ENCODE measurements at places on chromosomes 6 and 20.

- no peak for DNase-seq
These were observed 26.9 kb downstream of the CLVS2 start for GRCh38 chr6:123022975-123023374.

GRCh38 chr20:10537850-10538480 lies 102.9 kb downstream of the SLX4IP start:
- no peak for DNase-seq

DNA sequence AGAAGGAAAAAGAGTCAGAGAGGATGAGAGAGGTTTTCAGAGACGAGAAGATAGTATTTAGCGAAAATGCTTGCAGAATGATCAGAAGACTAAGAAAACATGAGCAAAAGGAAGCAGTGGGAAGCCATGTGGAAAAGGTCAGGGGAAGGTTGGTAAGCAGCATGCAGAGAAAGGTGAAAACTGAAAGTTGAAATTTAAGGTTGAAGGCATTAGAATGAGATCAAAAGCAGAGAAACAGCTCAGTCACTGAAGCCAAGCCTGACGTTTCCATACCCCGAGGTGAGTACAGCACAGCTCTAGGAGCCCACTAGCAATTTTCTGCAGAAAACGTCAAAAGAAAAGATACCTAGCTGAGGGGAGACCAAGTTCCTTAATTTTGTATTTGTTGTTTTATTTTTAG lies 19.1 kb upstream of the TFB1M start:
- no peak for DNase-seq

GRCh38 chr6:36793913-36794712 lies 45.1 kb downstream of the CPNE5 start:
- peak; percentile 91 for DNase-seq

GRCh38 chr6:39934131-39934757 lies at the start of gene MOCS1:
Gene MOCS1 (minus strand): TSS chr6:39934462. CDS start chr6:39934417, 45 bp downstream.
- peak; percentile 30 for DNase-seq

DNA sequence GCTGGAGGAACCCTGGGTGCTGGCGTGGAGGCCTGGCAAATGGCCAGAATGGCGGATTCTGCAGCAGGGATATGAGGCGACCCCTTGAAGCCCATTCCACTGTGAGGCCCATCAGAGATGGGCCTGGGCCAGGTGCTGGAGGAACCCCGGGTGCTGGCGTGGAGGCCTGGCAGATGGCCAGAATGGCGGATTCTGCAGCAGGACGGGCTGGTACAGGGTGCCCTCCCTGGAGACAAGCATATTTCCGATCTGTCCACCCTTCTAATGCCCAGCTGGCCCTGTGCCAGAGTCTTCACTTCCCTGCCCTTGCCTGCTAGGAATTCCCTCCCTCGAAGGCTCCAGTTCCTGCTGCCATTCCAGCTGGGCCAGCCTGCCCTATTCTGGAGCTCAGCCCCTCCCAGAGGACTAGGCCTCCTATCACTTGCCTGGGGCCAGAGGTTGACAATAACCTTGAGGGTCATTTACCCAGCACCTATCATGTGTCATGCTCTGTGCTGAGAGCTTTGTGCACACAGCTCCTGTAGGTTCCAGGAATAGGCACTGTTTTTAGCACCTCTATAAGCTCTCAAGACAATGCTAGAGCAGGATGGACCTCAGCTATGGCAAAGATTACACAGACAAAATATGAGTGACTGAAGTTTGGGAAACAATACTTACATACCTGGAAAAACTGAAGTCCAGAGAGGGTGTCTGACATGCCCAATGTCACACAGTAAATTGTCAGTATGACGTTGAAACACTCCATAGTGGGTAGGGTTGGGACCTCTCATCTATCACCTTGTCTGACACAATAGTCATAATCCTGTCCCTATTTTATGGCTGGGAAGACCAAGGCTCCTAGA lies 21.4 kb downstream of the SUN5 start:
- peak; percentile 100 for DNase-seq

GRCh38 chr6:4606016-4606415 lies 170.2 kb upstream of the CDYL start:
- no peak for DNase-seq

GRCh38 chr6:160070427-160070826 lies 51.2 kb upstream of the SLC22A1 start:
- DNase-seq = no peak

- DNase-seq = peak; percentile 30
These were observed 115.2 kb upstream of the NXT1 start for GRCh38 chr20:23235173-23236027.

DNA sequence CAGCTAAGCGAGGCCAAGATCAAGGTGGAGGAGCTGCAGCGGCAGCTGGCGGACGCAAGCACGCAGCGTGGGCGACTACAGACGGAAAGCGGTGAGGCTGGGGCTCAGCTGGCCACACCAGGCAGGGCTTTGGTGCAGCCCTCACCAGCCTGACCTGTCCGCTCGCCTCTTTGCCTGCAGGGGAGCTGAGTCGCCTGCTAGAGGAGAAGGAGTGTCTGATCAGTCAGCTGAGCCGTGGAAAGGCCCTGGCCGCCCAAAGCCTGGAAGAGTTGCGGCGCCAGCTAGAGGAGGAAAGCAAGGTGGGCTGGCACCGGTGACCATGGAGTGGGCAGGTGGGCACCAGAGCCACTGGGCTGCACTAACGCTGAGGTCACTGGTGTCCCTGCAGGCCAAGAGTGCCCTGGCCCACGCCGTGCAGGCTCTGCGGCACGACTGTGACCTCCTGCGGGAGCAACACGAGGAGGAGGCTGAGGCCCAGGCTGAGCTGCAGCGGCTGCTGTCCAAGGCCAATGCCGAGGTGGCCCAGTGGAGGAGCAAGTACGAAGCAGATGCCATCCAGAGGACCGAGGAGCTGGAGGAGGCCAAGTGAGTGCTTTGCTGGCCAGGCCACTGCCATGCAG lies 42.8 kb downstream of the MYH7B start:
- DNase-seq = peak; percentile 29

DNA sequence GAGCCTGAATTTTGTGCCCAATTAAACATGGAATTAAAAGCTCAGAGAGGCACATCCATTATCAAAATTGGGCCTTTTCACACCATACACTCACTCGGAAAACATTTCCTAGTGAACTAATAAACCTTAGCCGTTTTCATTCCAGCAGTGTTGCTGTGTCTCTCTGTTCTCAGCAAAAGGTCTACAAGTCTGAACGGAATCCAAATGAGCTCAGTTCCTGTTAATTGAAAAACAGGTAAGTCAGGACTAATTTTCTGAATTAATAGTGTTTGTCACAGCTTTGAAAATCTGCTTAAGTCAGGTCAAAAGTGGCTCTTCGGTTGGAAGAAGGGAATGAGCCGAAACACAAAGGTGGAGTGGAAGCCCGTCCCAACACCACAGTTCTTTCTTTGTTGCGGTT lies 163.3 kb upstream of the RALGAPA2 start:
- DNase-seq = no peak

- DNase-seq = no peak
These were observed 96.2 kb downstream of the OTOR start for GRCh38 chr20:16844406-16844805.

- DNase-seq = peak; percentile 21
These were observed 144.8 kb downstream of the DTNBP1 start for GRCh38 chr6:15518057-15518456.

DNA sequence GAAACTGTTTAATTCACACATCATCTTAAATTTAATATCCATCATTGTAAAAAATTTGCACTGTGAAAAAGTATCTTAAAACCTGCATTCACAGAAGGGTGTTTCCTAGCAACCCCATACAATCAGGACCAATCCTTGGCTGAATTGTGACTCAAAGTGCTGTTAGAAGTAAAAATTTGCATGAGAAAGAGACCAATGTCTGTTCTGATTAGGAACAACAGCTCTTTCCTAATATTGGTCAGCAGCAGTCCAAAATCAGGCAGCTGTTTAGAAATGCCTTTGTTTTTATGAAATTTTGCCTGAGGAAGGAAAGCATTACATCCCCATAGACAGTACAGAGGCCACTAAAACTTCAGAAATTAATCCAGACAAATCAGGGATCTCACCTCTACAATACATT lies 987.0 kb downstream of the HACE1 start:
- DNase-seq = peak; percentile 45

DNA sequence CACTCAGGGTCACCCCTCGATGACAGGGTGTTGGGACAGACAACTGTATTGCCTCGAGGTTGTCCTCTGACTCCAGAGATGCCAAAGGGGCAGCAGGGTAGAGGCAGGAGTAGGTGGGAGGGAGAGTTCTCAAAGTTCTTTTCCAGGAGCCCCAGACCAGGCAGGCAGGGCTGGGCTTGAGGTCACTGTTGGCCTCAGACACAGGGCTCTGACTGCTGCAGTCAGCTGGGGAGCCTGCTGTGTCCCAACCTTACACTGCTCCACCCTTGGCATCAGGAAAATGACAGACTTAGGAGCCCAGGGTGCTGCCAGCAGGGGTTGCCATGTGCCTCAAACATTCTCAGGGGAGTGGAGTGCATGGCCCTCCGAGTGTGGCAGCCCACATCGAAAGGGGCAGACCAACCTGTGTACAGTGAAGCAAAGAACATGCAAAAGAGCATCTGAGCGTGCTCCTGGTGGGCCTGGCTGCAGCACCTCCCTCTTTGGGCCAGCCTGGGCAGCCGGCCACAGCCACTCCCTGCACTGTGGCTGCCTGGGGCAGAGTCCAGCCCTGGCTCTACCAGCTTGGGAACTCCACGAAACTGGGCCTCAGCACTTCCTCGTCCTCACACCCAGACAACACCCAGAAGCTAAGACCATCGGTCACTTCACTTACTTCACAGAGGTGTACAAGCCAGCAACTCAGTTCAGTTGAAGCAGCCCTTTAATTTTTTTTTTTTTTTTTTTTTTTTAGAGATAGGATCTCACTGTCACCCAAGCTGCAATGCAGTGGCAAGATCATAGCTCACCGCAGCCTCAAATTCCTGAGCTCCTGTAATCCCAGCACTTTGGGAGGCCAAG lies 24.0 kb downstream of the C6orf132 start:
- DNase-seq = no peak

DNA sequence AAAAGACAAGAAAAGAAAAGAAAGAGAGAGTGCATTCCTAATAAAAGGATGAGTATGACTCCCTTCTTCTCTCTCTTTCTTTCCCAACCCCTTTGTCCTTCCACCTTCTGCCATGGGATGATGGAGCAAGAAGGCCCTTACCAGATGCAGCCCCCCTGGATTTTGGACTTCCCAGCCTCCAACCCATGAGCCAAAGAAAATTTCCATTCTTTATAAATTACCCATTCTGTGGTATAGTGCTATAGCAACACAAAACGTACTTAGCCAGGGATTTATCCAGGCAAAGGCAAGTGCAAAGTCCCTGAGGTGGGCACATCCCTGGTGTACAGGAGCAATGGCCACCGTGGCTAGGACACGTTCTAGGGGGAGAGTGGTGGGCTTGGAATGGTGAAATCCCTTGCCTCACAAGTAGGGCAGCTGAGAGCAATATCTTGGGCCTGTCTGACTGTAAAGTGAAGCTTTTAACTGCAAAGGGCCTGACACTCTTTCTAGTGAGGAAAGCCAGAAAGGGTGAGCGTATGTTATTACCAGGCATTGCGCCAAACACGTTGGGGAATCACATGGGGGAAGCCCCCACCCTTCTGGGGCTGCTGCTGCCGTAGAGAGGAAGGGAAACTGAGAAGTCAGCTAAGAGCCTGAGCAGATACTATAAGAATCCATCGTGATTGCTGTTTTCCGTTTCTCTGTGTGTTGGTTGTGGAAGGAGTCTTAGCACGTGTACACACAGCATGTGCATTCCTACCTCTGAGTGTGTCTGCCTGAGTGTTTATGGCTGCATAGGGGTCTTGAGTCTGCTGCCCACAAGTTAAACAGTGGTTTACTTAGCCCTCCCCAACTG lies 50.7 kb upstream of the SIRPA start:
- DNase-seq = no peak

DNA sequence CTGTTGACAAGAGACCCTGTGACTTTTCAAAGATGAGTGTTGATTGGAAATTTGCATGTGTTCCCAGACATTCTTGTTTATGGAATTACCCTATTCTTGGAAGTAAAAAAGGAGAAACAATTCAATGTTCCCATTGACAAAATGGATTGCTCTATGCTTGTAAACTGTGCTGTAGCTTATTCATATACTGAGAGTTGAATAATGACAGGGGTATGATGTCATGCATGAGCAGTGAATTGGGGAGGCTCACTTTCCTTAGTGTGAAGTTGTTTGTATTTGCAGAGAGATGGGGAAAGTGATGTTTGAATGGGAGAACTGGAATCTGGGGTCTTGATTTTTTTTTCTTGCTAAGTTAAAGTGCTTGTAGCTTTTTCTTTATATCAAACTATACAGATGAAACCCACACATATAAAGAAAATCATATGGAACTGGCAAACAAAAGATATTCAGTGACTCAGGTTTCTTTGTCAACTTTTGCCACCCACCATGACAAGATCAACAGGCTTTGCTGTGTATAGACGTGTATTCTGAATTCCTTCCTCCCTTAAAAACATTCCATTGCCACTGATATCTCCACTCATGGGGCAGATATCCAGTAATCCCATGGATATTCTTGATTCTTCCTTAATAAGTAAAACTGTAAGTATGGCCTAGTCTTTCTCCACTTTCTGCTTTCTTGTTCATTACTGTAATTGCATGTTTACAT lies 97.8 kb upstream of the JAG1 start:
- no peak for DNase-seq

- peak; percentile 64 for DNase-seq
These were observed 55.1 kb downstream of the TBXT start for GRCh38 chr6:166112580-166112979.

GRCh38 chr6:153024709-153025017 lies 22.2 kb upstream of the MTRF1L start:
- no peak for DNase-seq

- DNase-seq = no peak
These were observed 4.4 kb downstream of the CAP2 start for GRCh38 chr6:17397764-17398194.

GRCh38 chr20:60999250-60999649 lies 252.8 kb upstream of the CDH4 start:
- no peak for DNase-seq

GRCh38 chr20:46011631-46012482 lies 3.1 kb downstream of the MMP9 start:
- DNase-seq = peak; percentile 26

DNA sequence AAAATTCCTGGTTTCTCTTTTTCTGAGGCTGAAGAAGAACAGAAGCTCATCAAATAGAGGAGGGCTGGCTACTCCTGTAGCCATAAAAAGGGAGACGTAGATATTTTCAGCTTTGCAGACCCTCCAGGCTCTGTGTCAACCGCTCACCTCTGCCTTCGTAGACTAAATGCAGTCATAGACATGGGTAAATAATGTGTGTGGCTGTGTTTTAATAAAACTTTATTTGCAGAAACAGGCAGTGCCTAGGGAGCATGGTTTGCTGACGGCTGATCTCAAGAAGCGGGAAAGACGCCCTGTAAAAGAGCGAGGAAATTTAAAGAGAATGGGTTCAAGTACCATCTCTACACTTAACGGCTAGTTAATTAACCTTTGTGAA lies 171.8 kb downstream of the BCAS1 start:
- DNase-seq = no peak

DNA sequence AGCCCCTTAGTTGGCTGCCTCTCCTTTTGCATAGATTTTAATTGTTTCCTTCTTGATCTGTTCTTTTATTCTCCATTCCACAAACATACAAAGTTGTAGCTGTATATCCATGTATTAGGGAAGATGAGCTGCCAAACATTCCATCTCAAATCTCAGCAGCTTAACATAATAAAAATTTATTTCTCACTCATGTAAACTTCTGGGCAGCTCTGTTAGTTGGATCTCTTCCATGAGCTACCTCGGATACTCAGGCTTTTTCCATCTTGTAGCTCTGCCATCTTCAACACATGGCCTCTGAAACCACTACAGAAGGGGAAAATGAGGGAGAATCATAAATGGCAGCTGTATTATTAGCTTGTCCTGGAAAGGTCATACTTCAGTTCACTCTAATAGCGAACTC lies 149.4 kb upstream of the BMP2 start:
- no peak for DNase-seq

GRCh38 chr6:13420269-13420668 lies 67.1 kb downstream of the GFOD1 start:
- no peak for DNase-seq
